ENCODE measurements at places on chromosomes 2 and 18.
A peak's percentile ranks its signal among the peaks of the same experiment; 100 is the strongest.

DNA sequence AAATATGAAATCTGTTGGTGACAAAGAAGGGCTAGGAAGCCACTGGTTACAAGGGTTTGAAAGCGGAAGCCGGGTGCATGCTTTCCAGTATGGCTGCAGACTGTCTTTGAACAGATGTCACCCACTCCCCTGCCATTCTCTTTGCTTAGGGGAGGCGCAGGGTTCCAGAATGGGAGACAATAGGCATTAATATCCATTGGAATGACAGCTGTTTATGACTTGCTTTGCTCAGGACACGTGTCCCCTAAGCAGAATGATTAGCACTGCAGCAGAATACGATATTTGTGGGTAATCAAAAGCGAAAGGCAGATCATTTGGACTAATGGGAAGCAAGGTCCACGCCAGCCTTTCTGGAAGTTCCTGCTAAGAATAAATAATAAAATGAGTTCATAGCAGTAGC lies 25.8 kb upstream of the NRP2 start:
- no peak for DNase-seq

- DNase-seq = no peak
Observed at GRCh38 chr2:32688541-32688940, 60.7 kb downstream of the TTC27 start.

DNA sequence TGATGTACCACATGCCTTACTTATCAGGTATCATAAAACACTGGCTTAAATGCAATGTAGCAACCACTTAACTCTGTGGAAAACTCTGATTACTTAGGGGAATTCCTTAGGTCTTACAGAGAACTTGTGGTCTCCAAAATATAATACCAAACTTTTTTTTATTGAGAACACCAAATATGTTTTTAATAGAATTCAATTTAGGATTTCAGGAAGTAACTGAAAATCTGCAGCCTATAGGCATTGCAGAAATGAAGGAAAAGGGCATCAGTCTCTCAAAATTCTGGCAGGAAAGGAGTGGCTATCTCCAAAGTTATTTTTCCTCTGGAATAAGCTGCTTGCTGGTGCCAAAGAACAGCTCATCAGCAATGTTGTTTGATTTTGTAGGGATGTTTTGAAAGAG lies 105.3 kb upstream of the UGP2 start:
- no peak for DNase-seq

DNA sequence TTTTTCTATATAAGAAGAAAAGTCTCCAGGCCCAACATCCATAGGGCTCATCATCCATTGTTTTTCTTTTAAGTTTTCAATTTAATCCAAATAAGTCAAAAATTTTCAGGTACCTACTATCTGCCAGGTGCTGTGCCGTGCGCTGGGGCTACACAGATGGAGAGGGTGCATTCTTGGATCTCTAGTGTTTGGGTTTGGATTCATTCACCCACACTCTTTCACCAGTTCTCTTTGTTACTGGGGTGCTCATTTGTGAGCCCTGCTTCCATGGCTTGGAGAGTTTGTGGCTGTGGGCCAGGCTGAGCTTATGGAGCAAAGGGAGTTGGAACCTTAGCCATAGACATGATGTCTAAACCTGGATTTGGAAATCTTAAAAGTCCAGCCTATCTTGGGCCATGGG lies 51.0 kb downstream of the CDK15 start:
- DNase-seq = no peak

DNA sequence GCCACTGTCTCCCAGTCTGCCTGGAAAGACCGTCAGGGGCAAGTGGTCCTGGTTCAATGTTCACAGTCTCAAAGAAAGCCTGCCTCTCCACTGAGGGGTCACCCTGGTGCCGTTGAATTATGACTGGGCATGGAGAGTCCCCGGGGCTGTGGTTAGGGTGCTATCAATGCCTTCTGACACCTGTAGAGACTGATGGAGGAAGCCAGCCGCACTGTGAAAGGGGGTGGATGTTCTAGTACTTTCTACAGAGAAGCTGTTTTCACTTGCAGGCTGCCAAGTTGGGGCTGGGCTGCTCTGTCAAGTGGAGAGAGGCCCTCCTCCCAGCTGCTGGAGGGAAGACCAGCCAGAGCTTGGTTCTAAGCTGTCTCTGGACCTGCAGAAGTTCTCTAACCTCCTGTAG lies 80.5 kb downstream of the BCL2L11 start:
- DNase-seq = no peak

- no peak for DNase-seq
Observed at GRCh38 chr2:207255565-207256470, 90.1 kb upstream of the KLF7 start.

DNA sequence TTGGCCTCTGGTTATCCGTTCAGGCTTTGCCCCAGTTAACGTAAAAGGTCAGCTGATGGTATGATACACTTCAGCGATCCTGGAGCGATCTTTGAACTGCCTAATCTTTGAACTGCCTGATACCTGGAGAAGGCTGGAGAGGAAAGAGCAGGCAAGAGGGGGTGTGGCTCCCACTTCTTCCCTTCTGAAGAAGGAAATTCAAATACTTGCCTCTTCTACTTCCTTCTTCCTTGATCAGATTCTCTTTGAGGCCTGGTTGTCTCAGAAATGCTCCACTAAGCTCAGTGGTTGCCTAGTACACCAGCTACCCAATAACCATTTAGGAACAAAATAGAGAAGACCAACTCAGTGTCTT lies 619 bp downstream of the GALM start:
- no peak for DNase-seq

DNA sequence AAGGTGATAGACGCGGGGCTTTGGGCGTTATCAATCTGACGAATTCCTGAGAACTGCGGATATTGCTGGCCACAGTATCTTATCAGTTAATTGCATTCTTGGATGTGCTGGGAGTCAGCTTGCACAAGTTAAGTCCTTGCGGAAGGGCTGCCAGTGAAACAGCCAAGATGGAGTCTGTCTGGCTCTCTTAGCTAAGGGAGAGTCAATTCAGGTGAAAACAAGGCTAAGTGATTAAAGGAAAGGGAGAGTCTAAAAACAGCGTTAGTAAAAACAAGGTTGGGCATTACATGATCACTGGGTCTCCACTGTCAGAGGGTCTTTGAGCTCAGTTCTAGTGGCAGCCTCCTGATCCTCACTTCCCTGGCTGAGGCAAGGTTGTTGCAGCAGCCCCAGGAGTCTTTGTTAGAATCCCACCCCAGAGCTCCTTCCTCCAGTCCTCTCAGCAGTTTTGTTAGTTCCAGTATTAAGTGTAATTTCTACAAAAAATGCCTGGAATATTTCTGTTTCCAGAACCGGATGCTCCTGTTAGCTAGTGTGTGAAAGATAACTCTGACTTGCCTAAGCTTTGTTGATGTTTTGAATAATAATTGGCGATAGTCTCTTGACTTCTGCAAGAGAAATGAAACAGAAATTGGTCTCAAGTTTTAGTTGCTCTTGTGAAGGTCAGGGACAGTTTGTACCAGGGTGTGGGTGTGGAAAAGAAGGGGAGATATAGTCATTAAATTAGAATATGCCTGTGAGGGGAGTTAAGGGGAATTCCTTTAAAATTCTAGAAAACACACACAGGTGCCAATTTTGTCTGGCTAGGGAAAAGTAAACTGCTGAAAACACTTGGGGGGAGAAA lies 10.6 kb downstream of the CFLAR start:
- no peak for DNase-seq

DNA sequence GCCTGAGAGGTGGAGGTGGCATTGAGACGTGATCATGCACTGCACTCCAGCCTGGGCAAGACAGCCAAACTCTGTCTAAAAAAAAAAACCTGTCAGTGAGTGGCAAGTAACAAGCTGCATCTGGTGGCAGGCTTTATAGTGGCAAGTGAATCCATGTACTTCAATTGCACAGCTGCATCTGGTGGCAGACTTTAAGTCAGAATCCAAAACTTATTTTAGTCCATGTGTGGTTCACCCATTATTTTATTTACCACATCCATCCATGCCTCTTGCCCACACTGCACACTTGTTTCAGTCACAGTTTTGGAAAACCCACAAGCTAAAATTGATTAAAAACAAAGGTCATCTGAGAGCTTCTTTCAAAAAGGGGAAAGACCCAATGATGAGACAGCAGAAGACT lies 1636.4 kb upstream of the NXPH2 start:
- DNase-seq = no peak

GRCh38 chr2:20935168-20935775 lies 108.6 kb downstream of the APOB start:
- no peak for DNase-seq

GRCh38 chr2:11945139-11946126 lies 199.0 kb downstream of the LPIN1 start:
- no peak for DNase-seq

- no peak for DNase-seq
Observed at GRCh38 chr2:226905718-226906117, 69.9 kb downstream of the RHBDD1 start.

- DNase-seq = no peak
Observed at GRCh38 chr18:33924576-33924975, 300.1 kb downstream of the NOL4 start.

DNA sequence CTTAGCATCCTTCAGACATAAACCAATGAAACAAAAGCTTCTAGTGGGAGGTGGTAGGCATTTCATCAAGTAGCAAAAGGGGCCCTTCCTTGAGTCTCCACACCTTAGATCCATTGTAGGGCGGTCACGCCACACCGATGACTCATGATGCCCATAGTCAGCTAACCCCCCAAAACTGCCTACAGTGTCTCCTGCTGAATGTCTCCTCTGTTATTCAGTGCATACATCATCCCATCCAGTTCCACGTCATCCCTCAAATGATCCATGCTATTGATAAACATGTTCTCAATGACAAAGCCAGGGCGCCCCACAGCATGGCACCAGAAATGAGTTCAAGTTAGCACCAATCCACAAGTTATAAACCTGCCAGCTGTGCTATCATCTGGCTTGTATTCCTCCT lies 57.4 kb upstream of the ACKR3 start:
- no peak for DNase-seq

GRCh38 chr2:220240641-220241040 lies 613.2 kb downstream of the SLC4A3 start:
- DNase-seq = no peak

- no peak for DNase-seq
Observed at GRCh38 chr2:167842047-167842446, 405.3 kb downstream of the STK39 start.

- no peak for DNase-seq
Observed at GRCh38 chr2:105736145-105736544, 8.6 kb upstream of the NCK2 start.

DNA sequence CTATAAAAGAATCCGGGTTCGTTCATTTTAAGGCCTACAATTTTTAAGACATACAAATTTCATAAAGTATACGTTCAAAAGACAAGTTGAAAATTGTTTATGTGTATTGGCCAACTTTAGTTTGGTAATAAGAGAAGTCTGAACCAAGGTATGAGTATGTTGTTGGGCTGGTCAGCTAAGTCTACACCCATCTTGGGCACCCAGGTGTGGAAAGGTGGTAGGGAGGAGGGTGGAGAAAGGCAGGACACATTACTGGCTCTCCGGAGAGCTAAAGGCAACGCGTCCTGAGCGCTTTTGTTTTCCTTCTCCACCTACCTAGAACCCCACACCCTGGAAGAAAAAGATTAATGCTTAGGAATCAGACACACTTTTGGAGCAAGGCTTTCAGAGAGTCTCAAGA lies 899 bp upstream of the PELI1 start:
- no peak for DNase-seq

- no peak for DNase-seq
Observed at GRCh38 chr2:219615894-219616293, 11.5 kb upstream of the SLC4A3 start.

- DNase-seq = no peak
Observed at GRCh38 chr2:156321243-156321904, 11.1 kb downstream of the NR4A2 start.

- peak; percentile 65 for DNase-seq
Observed at GRCh38 chr2:7752291-7752690, 835.1 kb downstream of the RNF144A start.

DNA sequence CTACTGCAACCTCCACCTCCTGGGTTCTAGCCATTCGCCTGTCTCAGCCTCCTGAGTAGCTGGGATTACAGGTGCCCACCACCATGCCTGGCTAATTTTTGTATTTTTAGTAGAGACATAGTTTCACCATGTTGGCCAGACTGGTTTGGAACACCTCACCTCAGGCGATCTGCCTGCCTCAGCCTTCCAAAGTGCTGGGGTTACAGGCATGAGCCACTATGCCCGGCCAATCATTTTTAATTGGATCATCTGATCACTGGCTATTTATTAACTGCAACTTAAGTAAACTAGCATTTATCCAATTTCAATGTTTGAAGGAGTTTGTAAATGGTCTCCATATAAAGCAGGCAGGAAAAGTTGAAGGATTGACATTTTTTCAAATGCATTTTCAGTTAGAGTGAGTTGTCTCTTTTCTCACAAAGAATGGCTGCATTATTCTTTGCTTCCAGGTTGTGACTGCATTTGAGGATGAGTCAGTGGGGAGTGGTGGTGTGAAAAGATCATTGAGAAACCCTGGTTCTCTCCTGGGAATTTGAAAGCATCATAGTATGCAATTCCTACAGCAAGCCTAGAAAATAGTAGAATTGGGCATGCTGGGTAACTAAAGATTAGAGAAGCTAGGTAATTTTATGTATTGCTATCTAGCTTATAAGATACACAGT lies 431.1 kb upstream of the ZEB2 start:
- DNase-seq = no peak
